ENCODE measurements at places on chromosomes 6 and 20.
A peak's percentile ranks its signal among the peaks of the same experiment; 100 is the strongest.

GRCh38 chr6:164095056-164095455, 680.5 kb downstream of the QKI start:
- DNase-seq: no peak

- no peak for DNase-seq
These were observed 246.2 kb downstream of the FOXC1 start for GRCh38 chr6:1855890-1856289.

GRCh38 chr6:116247285-116247684, 6.6 kb downstream of the TSPYL4 start:
- no peak for DNase-seq

- no peak for DNase-seq
These were observed 744 bp upstream of the FOXO3 start for GRCh38 chr6:108559884-108560462.

DNA sequence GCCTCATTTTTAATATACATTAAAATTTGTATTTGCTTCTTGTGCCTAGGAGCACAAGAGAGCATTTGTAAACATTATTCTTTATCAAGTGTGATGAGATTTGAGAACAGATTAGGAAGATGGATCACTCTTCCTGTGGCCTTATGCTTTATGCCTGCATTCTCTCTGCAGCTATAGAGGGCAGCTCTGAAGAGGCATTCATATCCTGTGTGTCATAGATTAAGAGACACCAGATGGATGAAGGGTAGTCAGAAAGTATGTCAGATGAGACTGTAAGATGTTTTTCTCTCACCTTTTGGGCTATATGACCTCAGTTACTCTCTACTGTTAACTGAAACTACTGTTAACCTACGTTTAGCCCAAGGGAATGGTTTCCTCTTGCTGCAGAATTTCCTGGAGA, 61.4 kb downstream of the DNAH8 start:
- DNase-seq: no peak

GRCh38 chr6:106084989-106085691, 996 bp upstream of the PRDM1 start:
- peak; percentile 50 for DNase-seq

GRCh38 chr6:27931209-27931608, 19.0 kb upstream of the OR2B2 start:
- DNase-seq: no peak

GRCh38 chr20:63955281-63955826, 862 bp downstream of the UCKL1 start:
- peak; percentile 36 for DNase-seq

GRCh38 chr20:1876217-1876921, 18.8 kb upstream of the SIRPA start:
- DNase-seq: peak; percentile 31

GRCh38 chr20:11581271-11581670, 336.4 kb upstream of the BTBD3 start:
- peak; percentile 55 for DNase-seq

GRCh38 chr6:165820934-165821333, 157.9 kb upstream of the PDE10A start:
- DNase-seq: no peak

All from A549 (cell line).